ENCODE measurements at places on chromosomes 1 and 21. TPM values are rescaled to one million over a fixed set of nuclear protein-coding genes. Genes with fewer than 3 reads are reported as not detected.

DNA sequence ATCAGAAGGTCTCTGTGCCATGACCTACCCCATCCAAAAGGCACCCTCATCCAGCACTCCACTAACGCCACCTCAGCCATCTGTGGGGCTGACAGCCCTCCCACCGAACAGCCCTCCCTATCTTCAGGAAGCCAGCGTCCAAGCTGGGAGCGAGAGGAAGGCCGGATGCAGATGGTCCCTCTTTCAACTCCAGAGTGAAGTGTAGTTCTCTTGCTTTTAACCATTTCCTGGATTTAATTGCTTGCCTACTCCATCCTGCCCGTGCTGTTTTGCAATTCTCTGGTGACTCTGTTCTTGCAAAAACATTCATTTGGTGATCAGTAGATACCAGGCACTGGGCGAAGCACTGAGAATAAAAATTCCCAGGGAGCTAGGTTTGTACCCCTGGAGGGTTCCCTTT lies 8.2 kb upstream of the DYRK1A start:
- H3K27me3 ChIP-seq: no peaks in the 10 kb centered on the region
- H3K4me1 ChIP-seq: peaks cover 9% of the 10 kb centered on the region
- DNase-seq: peak; percentile 59
- no peak overlapping the region for H3K4me3 ChIP-seq
- H3K36me3 ChIP-seq: no peaks in the 10 kb centered on the region

DNA sequence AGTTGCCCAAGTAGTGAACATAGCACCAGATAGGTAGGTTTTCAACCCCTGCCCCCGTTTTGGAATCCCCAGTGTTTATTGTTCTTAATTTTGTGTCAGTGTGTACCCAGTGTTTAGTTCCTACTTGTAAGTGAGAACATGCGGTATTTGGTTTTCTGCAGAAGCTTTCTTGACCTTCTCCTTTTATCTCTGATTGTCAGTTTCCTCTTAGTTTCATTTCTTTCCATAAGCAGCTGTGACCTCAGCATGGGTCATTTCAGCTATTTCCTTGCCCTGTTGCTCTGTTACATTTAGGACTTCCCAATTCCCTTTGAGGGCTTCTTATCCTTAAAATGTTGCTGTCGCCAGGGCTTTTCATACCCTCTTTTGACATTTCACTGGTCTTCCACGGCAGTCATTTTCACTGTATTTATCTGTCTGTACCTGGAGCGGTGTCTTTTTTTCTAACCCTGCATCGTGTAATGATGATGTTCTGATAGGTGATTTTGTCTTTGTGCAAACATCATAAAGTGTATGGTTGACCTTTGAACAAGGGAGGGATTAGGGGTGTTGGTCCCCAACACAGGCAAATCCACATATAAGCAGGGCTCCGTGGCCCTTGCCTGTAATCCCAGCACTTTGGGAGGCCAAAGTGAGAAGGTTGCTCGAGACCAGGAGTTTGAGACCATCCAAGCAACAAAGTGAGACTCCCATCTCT lies 15.0 kb downstream of the ITSN1 start:
- peak overlapping the region; percentile 13 for H3K27ac ChIP-seq
- H3K27me3 ChIP-seq: no peaks in the 10 kb centered on the region
- DNase-seq: peak; percentile 71
- no peaks in the 10 kb centered on the region for H3K4me1 ChIP-seq
- H3K36me3 ChIP-seq: peaks cover 2% of the 10 kb centered on the region

- no peak for DNase-seq
- H3K27ac ChIP-seq: no peak overlapping the region
- no peaks in the 10 kb centered on the region for H3K27me3 ChIP-seq
- H3K36me3 ChIP-seq: peaks cover 7% of the 10 kb centered on the region
These were observed 325.0 kb upstream of the ESRRG start for GRCh38 chr1:217048104-217048707.

GRCh38 chr1:179295164-179295755 lies 1.7 kb downstream of the SOAT1 start:
- H3K27ac ChIP-seq: no peak overlapping the region
- no peak for DNase-seq
- no peaks in the 10 kb centered on the region for H3K36me3 ChIP-seq
- H3K27me3 ChIP-seq: no peaks in the 10 kb centered on the region

- no peak overlapping the region for H3K4me3 ChIP-seq
- no peak overlapping the region for H3K27ac ChIP-seq
- H3K36me3 ChIP-seq: peaks cover 7% of the 10 kb centered on the region
- H3K4me1 ChIP-seq: no peaks in the 10 kb centered on the region
These were observed 31.3 kb upstream of the AXDND1 start for GRCh38 chr1:179334440-179334839.

DNA sequence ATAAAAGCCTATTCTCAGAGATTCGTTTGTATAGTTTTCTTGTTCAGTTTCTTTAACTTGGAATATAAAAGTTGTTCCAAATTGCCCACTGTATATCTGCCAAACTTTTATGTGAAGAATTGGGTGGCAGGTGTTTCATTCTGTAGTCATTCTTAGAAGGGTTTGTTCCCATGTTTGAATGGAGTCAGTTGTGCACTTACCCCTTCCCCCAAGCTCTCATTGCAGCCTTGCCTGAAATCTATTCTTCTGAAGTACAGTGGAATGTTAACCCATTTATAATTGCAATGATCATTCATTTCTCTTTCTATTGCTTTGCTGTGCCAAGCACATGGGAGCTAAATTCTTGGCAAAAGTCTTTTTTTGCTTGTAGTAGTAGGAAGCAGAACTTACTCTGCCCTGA lies 375.3 kb upstream of the C1orf87 start:
- H3K27me3 ChIP-seq: no peaks in the 10 kb centered on the region
- peak; percentile 70 for DNase-seq
- H3K27ac ChIP-seq: no peak overlapping the region
- H3K4me3 ChIP-seq: no peak overlapping the region
- H3K4me1 ChIP-seq: no peaks in the 10 kb centered on the region

- H3K27me3 ChIP-seq: no peaks in the 10 kb centered on the region
- peak overlapping the region; percentile 97 for H3K27ac ChIP-seq
- no peak overlapping the region for H3K4me3 ChIP-seq
- DNase-seq: no peak
These were observed 13.9 kb upstream of the BTG2 start for GRCh38 chr1:203291201-203292096.

- no peak for DNase-seq
- no peaks in the 10 kb centered on the region for H3K27me3 ChIP-seq
- no peak overlapping the region for H3K27ac ChIP-seq
- no peaks in the 10 kb centered on the region for H3K4me1 ChIP-seq
- no peaks in the 10 kb centered on the region for H3K36me3 ChIP-seq
These were observed 96.9 kb downstream of the ZNF644 start for GRCh38 chr1:90924982-90925381.

GRCh38 chr1:18875796-18876128 lies 16.3 kb upstream of the TAS1R2 start:
- H3K36me3 ChIP-seq: peaks cover 14% of the 10 kb centered on the region
- no peak overlapping the region for H3K27ac ChIP-seq
- H3K4me1 ChIP-seq: peaks cover 11% of the 10 kb centered on the region
- H3K27me3 ChIP-seq: no peaks in the 10 kb centered on the region

- H3K27me3 ChIP-seq: no peaks in the 10 kb centered on the region
- H3K4me3 ChIP-seq: no peak overlapping the region
- peak overlapping the region; percentile 13 for H3K27ac ChIP-seq
- H3K4me1 ChIP-seq: peaks cover 62% of the 10 kb centered on the region
- no peak for DNase-seq
These were observed 11.0 kb upstream of the CTRC start for GRCh38 chr1:15427280-15427666.

DNA sequence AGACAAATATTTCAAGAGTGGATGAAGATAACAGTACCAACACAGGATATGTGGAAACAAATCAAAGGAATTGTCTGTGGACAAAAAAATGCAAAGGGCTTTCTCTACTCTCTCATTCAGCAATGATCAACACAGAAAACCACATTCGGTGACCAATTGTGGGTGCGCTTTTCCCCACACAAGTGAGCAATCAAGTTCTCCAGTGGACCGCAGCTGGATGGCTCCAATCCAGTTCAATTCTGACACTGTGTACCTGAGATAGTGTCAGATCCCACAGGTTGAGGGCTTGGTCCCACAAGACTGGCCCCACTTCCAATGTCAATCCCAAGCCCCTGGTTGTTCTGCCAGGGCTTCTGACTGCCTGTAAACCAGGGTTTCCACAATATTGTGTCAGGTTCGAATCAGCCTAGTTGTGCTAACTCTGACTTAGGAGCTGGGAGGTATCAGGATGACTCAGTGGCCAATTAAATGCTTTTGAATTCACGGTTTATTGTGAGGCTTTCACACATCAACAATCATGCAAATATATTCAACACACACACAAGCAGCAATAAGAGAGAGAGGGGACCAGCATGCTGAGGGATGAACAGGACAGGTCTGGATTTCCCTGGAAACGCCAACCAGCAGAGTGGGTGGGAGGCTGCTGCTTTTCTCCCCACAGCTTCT lies 87.0 kb upstream of the BTG3 start:
- H3K4me1 ChIP-seq: no peaks in the 10 kb centered on the region
- DNase-seq: no peak
- no peak overlapping the region for H3K4me3 ChIP-seq
- no peaks in the 10 kb centered on the region for H3K36me3 ChIP-seq
- H3K27ac ChIP-seq: no peak overlapping the region

- H3K4me3 ChIP-seq: no peak overlapping the region
- peaks cover 8% of the 10 kb centered on the region for H3K4me1 ChIP-seq
- DNase-seq: peak; percentile 66
- no peak overlapping the region for H3K27ac ChIP-seq
- H3K27me3 ChIP-seq: peaks cover 41% of the 10 kb centered on the region
These were observed 2.9 kb upstream of the HTR6 start for GRCh38 chr1:19661721-19662228.

- H3K27ac ChIP-seq: peak overlapping the region; percentile 66
- H3K27me3 ChIP-seq: no peaks in the 10 kb centered on the region
- no peaks in the 10 kb centered on the region for H3K36me3 ChIP-seq
- no peak for DNase-seq
These were observed 118.2 kb upstream of the ADGRL2 start for GRCh38 chr1:81682490-81682889.

DNA sequence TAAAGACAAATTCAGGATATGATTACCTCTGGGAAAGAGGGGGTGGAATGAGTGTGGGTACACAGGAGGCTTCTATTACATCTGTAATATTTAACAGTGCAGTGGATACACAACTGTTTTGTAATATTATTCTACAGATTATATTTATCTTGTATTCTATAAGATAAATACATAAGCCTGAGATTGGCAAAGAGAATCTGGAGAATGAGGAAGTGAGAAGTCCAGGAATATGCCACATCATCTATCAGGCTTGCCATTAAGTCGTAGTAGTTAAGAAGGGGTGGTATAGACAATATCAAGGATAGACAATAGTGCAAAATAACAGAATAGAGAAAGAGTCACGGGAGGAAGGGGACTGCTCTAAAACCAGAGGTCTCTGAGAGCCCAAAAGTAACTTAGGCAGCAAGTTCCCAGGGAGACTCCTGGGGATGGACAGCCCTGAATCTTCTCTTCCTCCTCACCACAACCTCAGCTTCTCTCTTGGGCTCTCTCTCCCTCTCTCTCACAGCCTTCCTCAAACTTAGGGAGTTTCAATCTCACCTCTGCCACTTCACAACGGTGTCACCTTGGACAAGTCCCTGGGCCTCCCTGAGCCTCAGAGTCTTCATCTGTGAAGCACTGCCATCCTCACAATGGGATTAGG lies 14.0 kb upstream of the PTAFR start:
- no peak overlapping the region for H3K4me3 ChIP-seq
- H3K27me3 ChIP-seq: no peaks in the 10 kb centered on the region
- no peaks in the 10 kb centered on the region for H3K4me1 ChIP-seq
- H3K27ac ChIP-seq: no peak overlapping the region

GRCh38 chr1:62781841-62782543 lies 1.9 kb upstream of the ATG4C start:
- H3K27me3 ChIP-seq: no peaks in the 10 kb centered on the region
- H3K36me3 ChIP-seq: no peaks in the 10 kb centered on the region
- peaks cover 3% of the 10 kb centered on the region for H3K4me1 ChIP-seq
- H3K4me3 ChIP-seq: no peak overlapping the region
- peak; percentile 58 for DNase-seq

DNA sequence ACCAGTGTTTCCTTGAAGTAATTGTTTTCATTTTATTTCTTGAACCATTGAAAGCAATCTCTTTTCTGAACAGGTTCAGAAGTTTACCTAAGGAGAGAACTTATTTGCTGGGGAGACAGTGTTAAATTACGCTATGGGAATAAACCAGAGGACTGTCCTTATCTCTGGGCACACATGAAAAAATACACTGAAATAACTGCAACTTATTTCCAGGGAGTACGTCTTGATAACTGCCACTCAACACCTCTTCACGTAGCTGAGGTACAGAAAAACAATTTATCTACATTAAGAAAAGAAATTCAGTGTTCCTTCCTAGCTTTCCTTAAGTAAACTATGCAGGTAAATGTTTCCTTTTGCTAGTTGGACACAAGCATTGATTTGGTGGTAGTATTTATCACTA lies 27.4 kb downstream of the AGL start:
- H3K27me3 ChIP-seq: no peaks in the 10 kb centered on the region
- H3K4me3 ChIP-seq: no peak overlapping the region
- H3K36me3 ChIP-seq: peaks cover 9% of the 10 kb centered on the region
- H3K4me1 ChIP-seq: no peaks in the 10 kb centered on the region
- no peak overlapping the region for H3K27ac ChIP-seq
- DNase-seq: no peak

- no peak for DNase-seq
- H3K27ac ChIP-seq: no peak overlapping the region
- no peak overlapping the region for H3K4me3 ChIP-seq
These were observed 70.1 kb downstream of the FCRL5 start for GRCh38 chr1:157482174-157482573.

DNA sequence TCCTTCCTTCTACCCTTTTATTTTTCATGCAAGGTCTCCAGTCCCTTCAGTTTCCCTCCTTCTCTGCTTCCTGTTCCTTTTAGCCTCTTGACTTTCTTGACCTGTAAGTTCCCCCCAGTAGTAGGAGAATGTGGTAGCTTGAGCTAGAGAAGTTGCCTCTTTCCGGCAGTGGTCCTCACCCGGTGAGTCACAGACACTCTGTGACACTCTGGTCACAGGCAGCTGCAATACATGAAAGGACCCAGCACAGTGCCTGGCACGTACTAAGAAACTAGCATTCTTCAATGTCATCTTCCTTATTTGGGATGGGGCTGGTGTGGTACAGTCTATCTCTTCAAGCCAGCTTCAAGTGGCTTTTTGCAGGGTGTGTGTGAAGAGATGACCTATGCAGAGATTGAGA lies 16.0 kb downstream of the PFKFB2 start:
- H3K36me3 ChIP-seq: peaks cover 20% of the 10 kb centered on the region
- no peaks in the 10 kb centered on the region for H3K4me1 ChIP-seq
- no peak overlapping the region for H3K27ac ChIP-seq
- DNase-seq: no peak
- no peak overlapping the region for H3K4me3 ChIP-seq
- no peaks in the 10 kb centered on the region for H3K27me3 ChIP-seq

DNA sequence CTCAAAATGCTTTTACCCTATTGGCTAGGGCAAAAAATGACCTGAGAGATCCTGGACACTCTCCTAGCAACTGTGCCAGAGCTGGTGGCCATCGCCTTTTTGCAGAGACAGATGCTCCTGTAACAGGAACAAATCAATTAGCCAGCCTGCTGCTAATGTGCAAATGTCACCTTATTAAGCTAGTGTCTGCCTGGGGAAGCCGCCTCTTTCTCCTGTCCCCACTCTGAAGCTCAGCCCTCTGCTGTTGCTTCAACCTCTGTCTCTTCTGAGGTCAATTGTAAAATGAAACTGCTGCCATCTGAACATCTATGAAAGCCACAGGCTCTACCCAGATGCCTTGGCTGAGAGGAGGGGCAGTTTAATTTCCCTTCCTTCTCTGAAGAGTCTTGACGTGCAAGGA lies 85.5 kb upstream of the CACNA1E start:
- H3K27me3 ChIP-seq: no peaks in the 10 kb centered on the region
- H3K36me3 ChIP-seq: no peaks in the 10 kb centered on the region
- H3K4me3 ChIP-seq: no peak overlapping the region
- DNase-seq: no peak
- peaks cover 8% of the 10 kb centered on the region for H3K4me1 ChIP-seq

Gene HSPB7
- total RNA-seq: 39.5 TPM

Gene ITLN1
- total RNA-seq: 0.13 TPM

Gene TNN
- total RNA-seq: 6.4 TPM

Gene SPAG17
- total RNA-seq: 1.2 TPM

Gene C1orf115
- total RNA-seq: 11.1 TPM

Gene CLDN19
- 0.53 TPM for total RNA-seq
